CD4-positive, alpha-beta T cell (primary cell): ENCODE measurements at places on chromosomes 2 and 18.

GRCh38 chr2:238999291-238999741 is 151.4 kb downstream of the TWIST2 start:
- no peak for DNase-seq

DNA sequence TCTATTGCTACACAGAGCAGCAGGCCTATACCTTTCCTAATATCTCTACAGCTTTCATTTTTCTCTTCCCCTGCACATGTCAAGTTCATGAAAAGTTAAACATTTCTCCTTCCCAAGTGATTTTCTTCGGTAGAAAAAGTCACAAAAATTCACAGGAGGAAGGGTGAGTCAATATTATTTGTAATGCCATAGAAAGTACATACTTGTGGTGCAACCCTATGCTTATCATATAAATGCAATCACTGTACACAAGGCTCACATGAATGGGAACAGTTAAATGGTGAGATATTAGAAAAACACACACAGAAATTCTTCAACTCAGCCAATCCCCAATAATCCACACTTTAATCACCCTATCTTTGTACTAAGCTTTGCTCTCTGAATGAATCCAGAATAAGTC is 651.6 kb downstream of the LRRTM4 start:
- no peak for DNase-seq

DNA sequence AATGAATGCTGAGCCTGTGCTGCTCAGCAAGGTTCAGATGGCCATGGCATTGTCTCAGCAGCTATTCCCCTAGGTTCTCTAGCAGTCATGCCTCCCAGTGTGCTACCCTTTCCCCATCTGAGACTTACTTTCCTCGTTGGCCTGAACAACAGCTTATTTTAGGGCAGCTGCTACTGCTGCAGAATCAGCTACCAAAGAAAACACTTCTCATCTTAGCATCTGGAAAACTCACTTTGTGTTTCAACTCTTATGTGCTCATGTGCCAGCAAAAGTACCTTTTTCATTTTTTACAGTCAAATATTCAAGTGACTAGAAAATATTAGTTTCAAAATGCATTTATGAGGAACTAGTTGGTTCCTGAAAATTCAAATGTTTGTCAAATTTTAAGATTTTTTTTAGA is 60.4 kb upstream of the ZNF397 start:
- no peak for DNase-seq

GRCh38 chr2:16828828-16829160 is 163.2 kb upstream of the CYRIA start:
- DNase-seq, result no peak

DNA sequence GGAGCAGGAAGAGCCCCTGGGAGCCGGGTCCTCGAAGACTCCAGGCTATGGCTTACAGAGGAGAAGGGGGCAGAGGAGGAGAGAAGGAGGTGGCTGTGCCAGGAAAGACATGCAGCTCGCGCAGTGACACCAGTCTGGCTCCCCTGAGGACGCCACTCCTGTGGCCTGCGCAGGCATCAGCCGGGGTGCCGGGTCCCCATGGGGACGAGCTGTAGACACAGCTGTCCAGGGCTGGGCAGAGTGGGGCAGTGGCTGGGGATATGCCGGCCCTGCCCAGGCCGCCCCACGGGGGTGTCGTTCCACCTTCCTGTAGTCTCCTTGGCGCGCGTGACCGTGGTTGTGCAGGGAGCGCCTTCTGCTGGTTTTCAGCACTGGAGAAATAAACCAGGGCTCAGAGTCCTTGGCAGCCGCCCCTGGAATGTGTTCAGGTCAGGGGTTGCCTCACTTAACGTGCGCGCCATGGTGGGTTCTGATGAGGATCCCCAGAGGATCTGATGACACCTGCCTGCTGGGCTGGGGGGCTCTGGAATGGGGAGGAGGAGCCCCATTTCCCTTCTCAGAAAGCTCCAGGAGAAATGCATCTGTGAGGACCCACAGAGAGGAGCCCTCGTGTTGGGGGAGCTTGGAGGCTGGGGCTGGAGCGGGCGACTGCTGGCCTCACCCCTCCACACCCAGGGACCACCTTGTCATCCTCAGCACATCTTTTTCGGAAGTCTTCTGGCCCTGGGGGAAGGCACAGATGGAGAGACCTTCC is 26.7 kb downstream of the RAMP1 start:
- DNase-seq, result no peak

DNA sequence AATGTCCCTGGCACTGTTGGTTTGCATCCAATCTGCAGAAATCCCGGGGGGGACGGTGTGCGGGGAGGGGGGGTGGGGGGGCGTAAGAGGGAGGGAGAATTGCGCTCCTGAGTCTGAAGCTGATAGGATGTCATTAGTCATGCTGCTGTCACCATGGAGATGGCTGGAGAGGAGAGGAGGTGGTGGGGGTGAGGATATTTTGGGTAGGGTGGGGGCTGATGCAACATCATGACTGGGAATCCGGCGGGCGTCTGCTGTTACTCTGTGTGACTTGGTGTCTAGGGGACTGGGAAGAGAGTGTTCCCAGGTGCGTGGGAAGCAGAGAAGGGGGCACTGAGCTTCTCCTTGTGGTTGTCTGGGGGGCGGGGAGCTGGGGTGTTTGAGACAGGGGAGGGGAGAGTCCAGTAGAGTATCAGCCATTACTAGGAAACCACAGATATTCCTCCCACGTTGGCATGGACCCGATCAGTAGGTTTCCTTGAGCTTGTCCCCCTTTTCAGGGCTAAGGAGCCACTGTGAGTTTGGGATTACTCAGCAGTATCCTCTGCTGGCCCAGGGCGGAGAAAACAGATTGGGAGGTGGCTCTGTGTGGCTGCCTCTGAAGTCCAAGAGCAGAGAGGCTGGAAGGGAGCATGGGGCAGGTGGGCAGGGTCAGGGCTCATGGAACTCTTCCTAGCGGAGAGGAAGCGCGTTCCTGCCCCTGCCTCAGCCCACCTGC is 18.9 kb downstream of the TET3 start:
- no peak for DNase-seq
